ENCODE measurements at places on chromosomes 4 and X.

GRCh38 chrX:110415440-110416170 is 57.0 kb downstream of the RTL9 start:
- DNase-seq: peak; percentile 49

GRCh38 chr4:124111411-124111810 is 601.1 kb downstream of the ANKRD50 start:
- DNase-seq: no peak

DNA sequence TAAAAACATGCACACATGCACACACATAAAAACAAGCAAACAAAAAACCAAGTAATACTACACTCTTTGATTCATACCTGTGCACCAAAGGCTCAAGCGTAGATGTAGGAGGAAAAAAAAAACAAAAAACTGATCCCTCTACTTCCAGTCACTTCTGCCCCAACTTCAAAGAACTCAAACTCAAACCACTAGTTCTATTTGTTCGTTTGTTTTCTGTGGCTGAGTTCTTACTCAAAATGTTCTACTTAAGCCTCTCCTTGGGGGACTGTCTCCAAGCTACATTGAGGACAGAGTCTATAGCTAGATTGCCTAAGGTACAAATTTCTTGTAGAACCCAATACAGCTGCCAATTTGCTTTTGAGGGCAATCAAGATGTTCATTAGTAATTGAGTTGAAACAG is 171.0 kb upstream of the ATOH1 start:
- no peak for DNase-seq

- peak; percentile 60 for DNase-seq
Observed at GRCh38 chr4:132284910-132285426, 864.1 kb upstream of the PCDH10 start.

DNA sequence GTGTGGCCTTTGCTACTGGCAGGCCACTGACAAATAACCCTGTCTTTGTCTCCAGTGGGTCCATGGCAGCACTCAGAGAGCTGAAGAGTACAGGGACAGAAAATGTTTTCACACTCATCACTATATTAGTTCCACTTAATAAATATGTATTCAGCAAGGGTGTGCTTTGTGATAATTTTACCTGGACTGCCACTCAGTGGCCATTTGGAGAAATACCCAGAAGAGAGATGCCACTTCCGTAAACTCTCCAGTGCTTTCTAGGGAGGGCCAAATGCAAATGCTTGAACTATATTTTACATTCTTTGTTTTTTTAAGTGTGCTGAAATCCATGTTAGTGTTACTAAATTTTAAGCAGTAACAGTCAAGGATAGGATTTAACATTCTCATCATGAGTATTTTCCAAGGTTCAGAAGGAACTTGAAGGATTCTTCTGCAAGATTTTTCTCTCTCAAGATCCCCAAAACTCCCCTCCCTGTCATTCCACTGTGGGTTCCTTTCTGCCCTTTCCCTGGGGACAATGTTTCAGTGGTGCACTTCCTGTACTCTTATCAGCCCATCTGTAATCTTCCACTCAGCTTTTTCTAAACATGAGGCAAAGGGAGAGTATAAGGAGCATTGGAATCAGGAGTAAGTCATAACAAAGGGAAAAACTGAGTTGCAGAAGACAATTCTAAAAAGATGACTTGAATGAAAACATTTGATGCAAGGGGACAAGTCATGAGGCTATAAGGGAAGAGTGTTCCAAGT is 46.0 kb downstream of the TFDP3 start:
- peak; percentile 30 for DNase-seq

Measured in OCI-M1 (cell line).